ENCODE measurements at places on chromosomes 3 and 15.

DNA sequence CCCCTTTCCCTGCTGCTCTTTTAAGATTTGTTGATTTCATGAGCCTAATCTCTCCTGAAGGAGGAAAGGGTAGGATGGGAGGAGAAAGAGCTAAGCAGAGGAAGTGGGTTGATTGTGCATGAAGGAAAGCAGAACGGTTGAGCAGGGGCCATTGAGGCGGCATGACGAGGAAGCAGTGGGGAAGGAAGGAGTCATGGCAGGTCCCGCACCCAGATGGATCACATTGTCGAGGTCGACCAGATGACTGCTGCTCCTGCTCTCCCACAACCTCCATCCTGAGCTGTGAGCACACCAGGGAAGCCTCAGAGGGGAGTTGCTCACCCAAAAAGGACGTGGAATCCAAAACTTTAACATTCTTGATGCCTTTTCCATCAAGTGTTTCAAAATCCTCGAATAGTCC, 42.8 kb downstream of the ABTB1 start:
- DNase-seq, result no peak

GRCh38 chr3:131694376-131694775, 191.6 kb upstream of the MRPL3 start:
- DNase-seq, result no peak

GRCh38 chr3:31227131-31227562, 305.6 kb upstream of the STT3B start:
- no peak for DNase-seq

DNA sequence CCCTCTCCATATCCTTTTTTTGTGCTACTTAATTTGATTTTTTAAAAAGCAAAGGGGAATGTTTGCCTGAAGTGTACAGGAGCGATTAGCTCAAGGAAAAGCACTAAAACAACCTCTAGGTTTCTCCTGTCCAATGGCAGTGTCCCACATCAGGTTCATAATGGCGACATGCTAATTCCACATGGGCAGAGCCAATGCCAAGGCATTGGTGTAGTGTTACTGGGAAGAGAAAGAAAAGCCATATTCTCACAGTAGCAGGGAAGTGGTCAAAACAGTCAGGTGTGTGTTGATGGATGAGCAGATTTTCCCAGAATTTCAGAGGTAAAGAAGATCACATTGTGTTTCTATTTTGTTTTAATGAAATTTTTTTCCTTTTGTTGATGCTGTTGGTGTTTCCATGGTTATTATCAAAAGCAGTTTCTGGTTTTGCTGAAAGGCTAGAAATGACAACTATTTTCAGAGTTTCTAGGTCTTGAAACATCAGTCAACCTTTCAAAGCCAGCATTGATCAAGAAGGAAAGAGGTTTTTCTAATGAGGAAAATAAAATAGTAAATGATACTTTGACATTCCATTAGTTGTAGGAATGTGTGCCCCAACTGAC, 65.2 kb downstream of the FNDC3B start:
- peak; percentile 56 for DNase-seq

DNA sequence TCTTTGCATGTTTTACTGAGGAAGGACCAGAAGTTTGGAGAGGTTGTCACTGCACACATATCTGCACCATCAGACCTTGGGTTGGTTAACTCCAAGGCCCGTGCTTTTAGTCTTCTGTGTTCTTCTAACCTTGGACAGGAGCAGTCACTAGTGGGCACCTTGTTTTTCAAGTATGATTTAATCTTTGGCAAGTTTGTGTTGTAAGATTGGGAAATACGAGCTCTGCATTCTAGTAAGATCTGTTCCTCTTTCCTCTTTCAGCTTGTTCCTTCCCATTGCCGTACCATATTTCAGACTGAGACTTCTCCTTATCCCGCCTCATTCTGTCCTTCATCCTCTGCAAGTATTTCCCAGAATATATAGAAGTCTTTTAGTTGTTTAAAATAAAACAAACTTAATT, 5.1 kb downstream of the TMOD2 start:
- no peak for DNase-seq

- no peak for DNase-seq
Measured at GRCh38 chr3:16614033-16615031, 9.1 kb upstream of the DAZL start.

DNA sequence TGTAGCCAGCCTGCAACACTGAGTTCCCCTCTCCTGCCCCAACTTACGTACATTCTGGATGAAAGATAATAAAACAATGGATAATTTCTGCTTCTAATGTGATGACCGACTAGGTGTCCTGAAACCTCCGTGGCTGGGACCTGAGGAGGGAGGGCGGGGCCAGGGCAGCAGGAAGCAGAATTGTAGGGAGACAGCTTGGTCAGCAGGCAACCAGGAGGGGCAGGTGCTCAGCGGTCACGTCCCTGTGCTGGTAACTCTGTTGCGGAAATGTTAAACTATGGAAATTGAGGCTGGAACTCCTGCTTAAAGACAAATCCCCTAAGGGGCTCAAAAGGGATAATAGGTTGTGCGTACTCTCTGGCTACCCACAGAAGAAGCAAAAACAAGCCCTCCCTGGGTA, 30.4 kb downstream of the SLC6A20 start:
- no peak for DNase-seq

GRCh38 chr3:157284688-157285087, 124.7 kb upstream of the CCNL1 start:
- no peak for DNase-seq

GRCh38 chr15:100405179-100405578, 63.4 kb upstream of the ADAMTS17 start:
- no peak for DNase-seq

GRCh38 chr15:56582785-56583184, 117.8 kb upstream of the MNS1 start:
- DNase-seq, result no peak

DNA sequence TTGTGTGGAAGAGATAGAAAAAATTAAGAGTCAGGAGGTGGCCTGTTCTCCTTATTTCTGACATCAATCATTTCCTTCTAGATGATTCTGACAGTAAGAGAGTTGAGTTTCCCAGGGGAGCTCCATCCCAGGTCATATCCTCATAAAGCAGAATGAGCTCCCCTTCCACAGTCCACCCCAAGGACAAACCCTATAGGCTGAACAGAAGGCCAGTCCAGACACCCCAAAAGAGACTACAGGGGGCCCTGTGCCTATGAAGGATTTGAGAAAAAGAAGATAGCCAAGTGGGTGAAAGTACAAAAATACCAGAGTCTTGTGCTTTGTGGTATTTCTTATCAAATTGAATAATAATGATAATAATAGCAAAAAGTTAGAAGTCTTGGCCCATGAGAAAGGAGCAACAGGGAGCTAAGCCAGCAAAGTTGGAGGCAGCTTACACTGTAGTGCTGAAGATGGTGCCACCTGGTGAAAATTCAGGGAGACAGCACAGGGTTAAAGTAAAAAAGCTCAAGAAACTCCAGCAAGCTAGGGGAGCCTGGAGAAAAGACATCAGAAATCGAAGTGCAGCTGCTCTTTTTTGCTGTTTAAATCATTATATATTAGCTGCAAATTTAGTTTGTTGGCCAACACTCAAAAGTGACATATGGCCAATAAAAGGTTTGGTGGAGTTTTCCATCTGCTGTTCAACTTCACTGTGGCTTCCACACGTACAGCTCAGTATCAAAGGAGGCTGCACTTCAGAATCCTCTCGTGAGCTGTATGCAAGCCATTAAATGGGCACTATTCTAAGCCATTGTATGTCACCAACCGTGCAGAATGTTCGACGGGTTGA, 35.8 kb upstream of the SLC24A5 start:
- peak; percentile 28 for DNase-seq

DNA sequence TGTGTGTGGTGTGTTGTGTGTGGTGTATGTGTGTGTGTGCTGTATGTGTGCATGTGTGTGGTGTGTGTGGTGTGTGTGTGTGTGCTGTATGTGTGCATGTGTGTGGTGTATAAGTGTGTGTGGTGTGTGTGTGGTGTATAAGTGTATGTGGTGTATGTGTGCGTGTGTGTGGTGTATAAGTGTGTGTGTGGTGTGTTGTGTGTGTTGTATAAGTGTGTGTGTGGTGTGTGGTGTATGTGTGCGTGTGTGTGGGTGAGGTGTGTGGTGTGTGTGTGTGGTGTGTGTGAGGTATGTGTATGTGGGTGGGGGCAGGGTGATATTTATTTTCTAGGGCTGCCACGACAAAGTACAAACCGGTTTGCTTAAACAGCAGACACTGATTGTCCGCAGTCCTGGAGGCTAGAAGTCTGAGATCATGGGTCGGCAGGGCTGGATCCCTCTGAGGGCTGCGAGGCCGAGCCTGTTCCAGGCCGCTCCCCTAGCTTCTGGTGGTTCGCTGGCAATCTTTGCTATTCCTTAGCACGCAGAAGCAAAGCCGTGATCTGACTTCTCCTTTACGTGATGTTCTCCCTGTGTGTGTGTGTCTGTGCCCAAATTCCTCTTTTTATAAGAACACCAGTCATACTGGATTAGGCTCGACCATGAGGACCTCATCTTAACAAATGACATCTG, 160.2 kb downstream of the XXYLT1 start:
- DNase-seq, result no peak

- DNase-seq, result no peak
Measured at GRCh38 chr3:55286693-55287092, 200.4 kb downstream of the WNT5A start.

DNA sequence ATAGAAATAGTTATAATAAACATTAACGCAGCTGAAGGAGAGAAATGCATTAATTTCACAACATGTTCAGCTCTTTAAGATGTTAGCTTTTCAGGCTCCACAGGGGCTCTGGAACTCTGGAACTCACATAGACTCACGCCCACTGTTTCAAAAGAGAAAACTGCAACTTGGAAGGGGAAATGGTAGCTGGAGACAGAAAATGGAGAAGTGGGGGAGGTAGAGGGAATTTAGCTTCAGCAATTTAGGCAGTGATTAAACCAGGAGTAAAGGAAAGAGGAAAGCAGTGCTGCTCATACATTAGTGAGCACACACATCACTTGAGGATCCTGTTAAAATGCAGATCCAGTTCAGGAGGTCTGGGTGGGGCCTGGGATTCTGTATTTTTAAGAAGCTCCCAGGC, 274.8 kb upstream of the TRIM42 start:
- DNase-seq, result no peak

- DNase-seq, result no peak
Measured at GRCh38 chr3:14797731-14798130, 21.0 kb upstream of the FGD5 start.

DNA sequence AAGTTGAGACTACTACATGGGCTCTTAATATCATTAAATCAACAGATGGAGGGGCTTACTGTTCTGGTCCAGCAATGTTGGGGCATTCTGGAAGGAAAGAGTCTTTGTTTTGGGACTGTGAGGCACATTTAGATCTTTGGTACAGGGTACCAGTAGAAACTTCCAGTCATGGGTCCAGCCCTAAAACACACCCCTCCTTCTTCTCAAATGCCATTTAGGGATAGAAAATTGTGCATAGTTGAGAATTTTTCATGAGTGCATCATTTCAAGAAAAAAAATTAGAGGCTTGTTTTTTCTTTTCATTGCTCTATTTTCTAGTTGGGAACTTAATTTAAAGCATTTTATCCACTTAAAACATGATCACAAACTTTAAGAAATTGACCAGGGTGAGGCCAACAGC, 4.1 kb upstream of the RTP1 start:
- no peak for DNase-seq

DNA sequence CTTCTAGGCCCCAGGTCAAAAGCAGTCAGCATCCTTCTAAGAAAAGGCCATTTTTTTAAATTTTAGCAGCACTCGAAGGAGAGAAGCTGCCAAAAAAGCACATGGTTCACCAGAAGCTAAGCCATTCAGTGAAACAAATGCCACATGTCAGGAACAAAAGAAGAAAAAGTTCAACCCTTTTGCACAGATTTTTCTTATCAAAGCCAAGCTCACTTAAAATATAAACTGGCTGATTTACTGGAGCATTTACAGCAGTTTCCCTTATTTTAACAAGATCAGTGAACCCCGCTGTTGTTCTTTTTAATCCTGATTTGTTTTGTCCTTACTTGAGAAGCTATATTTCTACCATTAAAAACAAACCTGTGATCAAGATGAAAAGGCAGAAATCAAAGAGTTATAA, 46.5 kb upstream of the SYNPR start:
- DNase-seq, result no peak

DNA sequence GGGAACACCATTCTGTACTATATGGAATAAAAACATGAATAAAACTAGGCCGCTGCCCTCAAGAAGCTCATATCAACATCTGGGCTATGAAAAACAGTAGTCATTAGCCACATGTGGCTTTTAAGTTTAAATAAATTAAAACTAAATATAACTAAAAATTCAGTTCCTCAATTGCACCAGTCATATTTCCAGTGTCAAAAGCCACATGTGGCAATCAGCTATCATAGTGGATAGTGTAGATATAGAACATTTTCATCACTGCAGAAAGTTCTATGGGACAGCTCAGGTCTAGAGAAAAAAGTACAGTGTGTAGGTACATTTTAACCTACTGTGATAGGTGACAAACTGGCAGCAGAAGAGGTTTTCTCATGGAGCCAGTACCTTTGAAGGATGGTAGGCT, 261.4 kb downstream of the FOXP1 start:
- DNase-seq, result no peak

DNA sequence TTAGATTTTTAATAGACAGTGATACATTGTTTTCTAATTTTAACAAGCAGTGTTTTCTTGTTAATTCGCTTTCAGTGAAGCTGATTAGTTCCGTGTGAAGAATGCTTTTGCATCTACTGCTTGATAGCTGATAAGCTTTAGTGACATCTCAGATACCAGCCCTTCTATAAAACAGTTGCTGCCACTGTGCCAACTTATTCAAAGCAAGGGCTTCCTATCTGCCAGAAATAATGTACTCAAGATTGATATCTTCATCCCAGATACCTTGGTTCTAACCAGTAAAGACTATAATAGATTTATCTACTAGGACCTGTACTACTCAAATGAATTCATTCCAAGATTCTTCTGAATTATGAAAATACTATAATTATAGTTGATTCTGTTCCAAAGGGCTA, 30.4 kb downstream of the RARB start:
- no peak for DNase-seq

DNA sequence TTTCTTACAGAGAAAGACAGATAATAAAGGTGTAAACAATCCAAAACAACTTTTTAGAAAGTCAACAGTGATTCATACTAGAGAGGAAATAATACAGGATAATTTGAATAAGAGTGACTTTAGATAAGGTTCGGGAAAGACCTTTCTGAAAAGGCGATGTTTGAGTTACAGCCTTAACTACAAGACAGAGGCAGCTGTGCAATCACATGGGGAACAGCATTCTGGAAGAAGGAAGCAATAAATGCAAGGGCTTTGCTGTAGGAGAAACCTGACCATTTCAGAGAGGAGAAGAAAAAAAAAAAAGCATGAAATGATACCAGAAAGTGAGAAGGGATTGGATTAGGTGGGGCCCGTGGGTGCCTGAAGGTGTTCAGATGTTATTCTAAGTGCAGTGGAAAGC, 200.6 kb upstream of the ATP11B start:
- DNase-seq, result no peak

- DNase-seq, result no peak
Measured at GRCh38 chr3:121529308-121529707, 16.5 kb downstream of the POLQ start.

All from HEK293T (cell line).